Stimulated activated CD4-positive, alpha-beta T cell treated with anti-CD3 and anti-CD28 coated beads, TNF-alpha, amount 100 ng/mL, for 1 hour (primary cell): ENCODE measurements at places on chromosomes 12 and 14.

GRCh38 chr12:81627336-81628189 is 131.6 kb downstream of the PPFIA2 start:
- no peak for DNase-seq

DNA sequence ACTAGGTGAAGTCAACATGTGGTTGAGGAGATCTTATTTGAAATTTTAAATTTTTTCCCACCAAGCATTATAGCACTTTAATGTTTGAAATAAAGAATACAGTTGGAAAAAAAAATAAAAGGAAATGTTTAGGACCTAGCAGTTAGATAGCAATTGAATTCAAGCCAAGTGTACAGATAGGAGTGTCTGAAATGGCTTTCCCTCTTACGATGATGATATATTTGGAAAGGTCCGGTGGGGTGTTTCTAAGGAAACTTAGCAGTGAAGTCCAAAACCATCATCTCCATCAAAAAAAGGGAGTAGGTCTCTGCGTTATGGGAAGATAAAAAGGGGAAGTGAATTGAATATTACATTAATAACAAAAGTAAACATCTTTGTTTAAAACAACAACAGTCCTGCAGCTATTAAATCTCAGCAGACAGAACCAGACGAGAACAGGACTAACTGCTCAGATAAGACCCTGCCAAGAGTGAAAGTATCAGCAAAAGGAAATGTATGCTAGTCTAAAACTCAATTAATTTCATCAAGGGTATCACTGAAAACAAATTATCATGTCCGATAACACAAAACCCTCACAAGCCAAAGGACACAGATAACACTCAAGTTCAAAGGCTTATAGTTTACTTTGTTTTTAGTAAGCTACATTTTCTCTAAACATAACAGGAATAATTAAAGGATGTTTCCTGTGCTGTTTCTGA is 242.0 kb downstream of the BMP4 start:
- no peak for DNase-seq

- no peak for DNase-seq
Measured at GRCh38 chr12:98332642-98333041, 182.7 kb upstream of the TMPO start.

DNA sequence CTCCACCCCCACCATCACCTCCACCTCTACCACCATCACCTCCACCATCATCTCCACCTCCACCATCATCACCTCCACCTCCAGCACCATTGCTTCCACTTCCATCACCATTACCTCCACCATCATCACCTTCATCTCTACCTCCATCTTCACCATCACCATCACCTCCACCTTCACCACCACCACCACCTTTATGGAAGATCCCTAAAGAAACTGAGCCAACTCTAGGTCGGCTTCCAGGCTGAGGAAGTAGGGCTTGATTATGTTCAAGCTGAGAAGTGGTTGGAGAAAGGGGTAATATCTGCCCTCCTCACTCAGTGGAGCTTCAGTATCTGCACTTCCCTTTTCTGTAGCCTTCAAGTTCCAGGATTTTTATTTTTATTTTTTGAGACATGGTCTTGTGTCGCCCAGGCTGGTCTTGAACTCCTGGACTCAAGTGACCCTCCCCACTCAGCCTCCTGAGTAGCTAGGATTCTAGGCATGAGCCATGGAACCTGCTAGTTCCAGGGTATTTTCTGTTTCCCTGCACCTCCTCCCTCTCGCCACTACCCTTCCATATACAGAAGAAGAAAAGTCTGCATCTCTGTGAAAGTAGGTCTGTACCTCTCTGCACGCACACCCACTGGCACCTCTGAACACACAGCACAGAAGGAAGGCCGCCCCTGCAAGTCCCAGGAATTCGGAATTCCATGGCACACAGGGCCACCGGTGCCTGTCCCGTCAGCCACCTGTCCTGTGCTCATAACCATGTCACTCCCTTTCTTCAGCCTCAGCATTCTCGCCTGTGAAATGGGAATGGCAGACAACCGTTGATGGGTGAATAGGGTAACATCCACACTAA is 5.9 kb downstream of the ZBTB42 start:
- no peak for DNase-seq

GRCh38 chr14:100825713-100826331 is at the start of gene MEG3:
Gene MEG3, plus strand, starts transcription at chr14:100826118.
- no peak for DNase-seq

GRCh38 chr12:121175383-121176119 is 34.4 kb upstream of the P2RX4 start:
- DNase-seq: no peak

DNA sequence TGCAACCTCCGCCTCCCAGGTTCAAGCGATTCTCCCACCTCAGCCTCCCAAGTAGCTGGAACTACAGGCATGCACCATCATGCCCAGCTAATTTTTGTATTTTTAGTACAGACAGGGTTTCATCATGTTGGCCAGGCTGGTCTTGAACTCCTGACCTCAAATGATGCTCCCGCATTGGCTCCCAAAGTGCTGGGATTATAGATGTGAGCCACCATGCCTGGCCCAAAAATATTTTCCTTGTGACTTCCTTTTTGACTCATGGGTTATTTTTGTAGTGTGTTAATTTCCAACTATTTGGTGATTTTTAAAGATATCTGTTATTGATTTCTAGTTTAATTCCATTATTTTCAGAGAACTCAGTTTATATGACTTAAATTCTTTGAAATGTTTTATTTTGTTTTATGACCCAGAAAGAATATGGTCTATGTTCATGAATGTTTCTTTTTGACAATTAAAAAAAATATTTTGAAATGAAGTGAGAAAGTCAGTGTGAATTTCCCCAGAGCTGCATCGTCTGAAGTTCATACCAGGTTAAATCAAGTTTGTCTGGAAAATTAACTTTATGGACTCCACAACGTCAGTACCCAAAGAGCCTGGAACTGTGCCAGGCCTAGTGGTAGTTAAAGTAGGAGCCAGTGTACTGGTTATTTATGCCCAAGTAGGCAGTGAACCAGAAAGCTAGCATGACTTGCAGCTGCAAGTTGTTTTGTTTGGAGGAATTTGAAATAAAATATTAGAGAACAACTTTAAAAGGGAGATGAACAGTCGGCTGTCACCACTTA is 2.8 kb upstream of the CDKL1 start:
- no peak for DNase-seq
